ENCODE measurements at places on chromosomes 5 and 9. TPM values are rescaled to one million over a fixed set of nuclear protein-coding genes. Genes with fewer than 3 reads are reported as not detected.

CCL27 gene
- total RNA-seq: 0.28 TPM

DNA sequence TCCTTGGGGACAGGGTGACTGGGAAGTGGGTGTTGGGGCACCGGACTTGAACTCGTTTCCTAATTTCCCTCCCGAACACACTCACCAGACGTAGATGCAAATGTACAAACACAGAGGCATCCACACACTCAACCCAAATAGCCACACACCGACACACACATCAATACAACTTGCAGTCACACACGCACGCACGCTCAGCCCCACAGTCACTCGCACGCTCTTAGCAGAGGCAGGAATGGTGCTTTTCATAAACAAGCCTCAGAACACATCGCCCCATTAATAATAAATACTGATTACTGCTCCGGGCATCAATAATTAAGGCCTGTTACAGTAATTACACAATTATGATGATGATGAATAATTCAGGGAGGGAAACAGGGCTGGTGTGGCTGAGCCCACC, 5.7 kb downstream of the BARHL1 start:
- peaks cover under 1% of the 10 kb centered on the region for H3K36me3 ChIP-seq
- H3K4me3 ChIP-seq: no peak overlapping the region
- no peak overlapping the region for H3K27ac ChIP-seq
- peaks cover 90% of the 10 kb centered on the region for H3K27me3 ChIP-seq

NUTM2F gene
- not detected for total RNA-seq

GRCh38 chr5:156322666-156323065, 4.3 kb upstream of the SGCD start:
- no peaks in the 10 kb centered on the region for H3K36me3 ChIP-seq
- no peaks in the 10 kb centered on the region for H3K4me1 ChIP-seq
- DNase-seq: no peak
- no peak overlapping the region for H3K27ac ChIP-seq
- H3K4me3 ChIP-seq: no peak overlapping the region

DNA sequence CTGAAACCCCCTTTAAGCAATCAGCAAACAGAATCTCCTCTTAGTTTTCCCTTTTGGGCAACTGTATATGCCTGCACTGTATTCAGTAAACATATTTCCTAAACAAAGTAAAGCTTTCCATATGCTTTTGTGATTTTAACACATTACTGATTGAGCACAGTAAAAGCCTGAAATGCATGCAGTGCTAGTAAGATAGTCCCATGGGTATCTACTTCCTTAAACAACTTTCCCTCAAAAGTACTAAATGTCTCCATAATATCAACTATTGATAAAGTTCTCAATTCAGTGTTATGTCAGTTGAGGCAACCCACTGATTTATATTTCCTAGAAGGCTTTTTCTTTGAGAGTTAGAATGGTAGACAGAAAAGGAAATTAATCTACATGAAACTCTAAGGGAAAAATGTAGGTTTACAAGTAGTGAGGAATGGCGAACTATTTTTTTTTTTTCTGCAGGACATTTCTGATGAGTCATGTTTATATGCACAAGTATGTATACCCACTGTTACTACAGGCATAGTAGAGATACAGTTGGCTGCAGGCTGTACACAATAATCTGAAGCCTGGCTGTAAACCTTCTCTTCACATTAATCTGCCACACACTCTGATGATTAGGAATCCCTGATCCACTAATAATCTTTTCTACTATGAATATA, 31.2 kb upstream of the CEP120 start:
- no peak overlapping the region for H3K4me3 ChIP-seq
- H3K36me3 ChIP-seq: no peaks in the 10 kb centered on the region
- no peak overlapping the region for H3K27ac ChIP-seq
- DNase-seq: no peak

GRCh38 chr9:135990468-135991429, 29.6 kb upstream of the UBAC1 start:
- peak overlapping the region; percentile 23 for H3K4me3 ChIP-seq
- no peak overlapping the region for H3K27ac ChIP-seq
- no peaks in the 10 kb centered on the region for H3K27me3 ChIP-seq
- H3K36me3 ChIP-seq: no peaks in the 10 kb centered on the region

- no peak for DNase-seq
- no peak overlapping the region for H3K27ac ChIP-seq
- no peak overlapping the region for H3K4me3 ChIP-seq
- no peaks in the 10 kb centered on the region for H3K27me3 ChIP-seq
- no peaks in the 10 kb centered on the region for H3K36me3 ChIP-seq
These were observed 101.0 kb upstream of the SMC2 start for GRCh38 chr9:103992938-103993579.

DNA sequence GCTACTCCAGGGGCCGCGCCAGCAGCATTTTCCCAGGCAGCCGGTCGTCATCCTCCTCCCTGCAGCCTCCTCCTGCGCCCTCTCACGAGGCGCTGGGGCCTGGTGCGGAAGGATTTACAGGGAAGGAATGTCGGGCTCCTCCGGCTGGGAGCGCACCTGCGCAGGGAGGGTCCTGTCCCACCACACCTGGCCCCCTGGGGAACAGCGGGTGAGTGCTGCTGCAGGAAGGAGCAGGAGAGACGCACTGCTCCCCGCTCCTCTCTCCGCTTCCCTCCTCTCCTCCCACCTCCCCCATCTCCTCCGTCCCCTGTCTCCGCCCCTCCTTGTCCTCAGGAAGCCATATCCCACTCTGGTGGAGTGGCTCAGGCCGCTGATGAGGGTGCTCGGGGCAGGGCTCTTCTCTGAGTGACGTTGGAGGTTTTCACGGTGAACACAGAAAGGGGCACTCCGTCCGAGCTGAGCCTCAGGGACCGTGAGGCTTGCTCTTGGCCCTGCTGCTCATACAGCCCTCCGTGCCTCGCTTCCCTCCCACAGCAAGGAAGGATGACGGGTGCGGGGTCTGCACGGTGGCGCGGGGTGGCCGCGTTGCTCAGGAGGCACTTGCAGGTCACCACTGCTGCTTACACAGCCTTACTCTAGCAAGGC, 31.3 kb downstream of the IRX4 start:
- H3K36me3 ChIP-seq: no peaks in the 10 kb centered on the region
- no peak overlapping the region for H3K27ac ChIP-seq
- peaks cover 3% of the 10 kb centered on the region for H3K4me1 ChIP-seq
- H3K4me3 ChIP-seq: peak overlapping the region; percentile 61

BTNL3 gene
- not detected for total RNA-seq

- no peak overlapping the region for H3K27ac ChIP-seq
- no peaks in the 10 kb centered on the region for H3K4me1 ChIP-seq
- H3K4me3 ChIP-seq: peak overlapping the region; percentile 78
- peak; percentile 64 for DNase-seq
These were observed 14.1 kb downstream of the LCN10 start for GRCh38 chr9:136728548-136729123.

- H3K27ac ChIP-seq: no peak overlapping the region
- H3K4me1 ChIP-seq: peaks cover 4% of the 10 kb centered on the region
- H3K36me3 ChIP-seq: peaks cover 15% of the 10 kb centered on the region
- no peak overlapping the region for H3K4me3 ChIP-seq
- DNase-seq: no peak
- H3K27me3 ChIP-seq: no peaks in the 10 kb centered on the region
These were observed 5.9 kb downstream of the SSNA1 start for GRCh38 chr9:137194388-137194787.

DNA sequence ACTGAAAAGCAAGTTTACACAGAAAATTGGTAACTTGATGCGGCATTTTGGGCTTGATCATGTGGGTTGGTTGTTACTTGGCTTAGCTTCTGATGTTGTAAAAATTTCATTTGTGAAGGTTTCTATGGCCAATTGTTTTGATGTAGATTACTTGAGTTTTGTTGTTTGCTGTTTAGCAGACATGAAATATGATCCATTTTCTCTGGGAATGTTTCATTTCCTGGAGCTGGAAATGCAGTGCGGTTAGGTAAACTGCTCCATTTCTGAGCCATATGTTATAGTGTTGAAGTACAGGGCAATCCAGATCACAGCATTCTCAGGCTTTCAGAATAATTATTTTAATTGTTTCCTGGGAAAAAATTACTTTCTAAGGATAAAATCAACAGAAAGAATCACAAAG, 396.9 kb downstream of the ENC1 start:
- H3K36me3 ChIP-seq: no peaks in the 10 kb centered on the region
- no peak overlapping the region for H3K4me3 ChIP-seq
- no peaks in the 10 kb centered on the region for H3K4me1 ChIP-seq
- no peaks in the 10 kb centered on the region for H3K27me3 ChIP-seq

GRCh38 chr5:1003296-1003937, 5.2 kb upstream of the NKD2 start:
- H3K4me1 ChIP-seq: no peaks in the 10 kb centered on the region
- no peaks in the 10 kb centered on the region for H3K36me3 ChIP-seq
- no peak for DNase-seq
- peaks cover 15% of the 10 kb centered on the region for H3K27me3 ChIP-seq
- peak overlapping the region; percentile 42 for H3K4me3 ChIP-seq

SLC28A3 gene
- total RNA-seq: not detected

ODF2 gene
- 15.7 TPM for total RNA-seq
